ENCODE measurements at places on chromosomes 1 and 21.

GRCh38 chr1:231519166-231519565 lies 9.3 kb upstream of the TSNAX start:
- no peak for DNase-seq
- no peak overlapping the region for H3K4me3 ChIP-seq
- no peaks in the 10 kb centered on the region for H3K27me3 ChIP-seq
- no peaks in the 10 kb centered on the region for H3K36me3 ChIP-seq

GRCh38 chr1:32791881-32792280 lies 25.3 kb downstream of the YARS1 start:
- no peak for DNase-seq
- H3K4me3 ChIP-seq, result no peak overlapping the region
- H3K36me3 ChIP-seq, result peaks cover 8% of the 10 kb centered on the region
- H3K27ac ChIP-seq, result no peak overlapping the region
- no peaks in the 10 kb centered on the region for H3K4me1 ChIP-seq
- no peaks in the 10 kb centered on the region for H3K27me3 ChIP-seq

DNA sequence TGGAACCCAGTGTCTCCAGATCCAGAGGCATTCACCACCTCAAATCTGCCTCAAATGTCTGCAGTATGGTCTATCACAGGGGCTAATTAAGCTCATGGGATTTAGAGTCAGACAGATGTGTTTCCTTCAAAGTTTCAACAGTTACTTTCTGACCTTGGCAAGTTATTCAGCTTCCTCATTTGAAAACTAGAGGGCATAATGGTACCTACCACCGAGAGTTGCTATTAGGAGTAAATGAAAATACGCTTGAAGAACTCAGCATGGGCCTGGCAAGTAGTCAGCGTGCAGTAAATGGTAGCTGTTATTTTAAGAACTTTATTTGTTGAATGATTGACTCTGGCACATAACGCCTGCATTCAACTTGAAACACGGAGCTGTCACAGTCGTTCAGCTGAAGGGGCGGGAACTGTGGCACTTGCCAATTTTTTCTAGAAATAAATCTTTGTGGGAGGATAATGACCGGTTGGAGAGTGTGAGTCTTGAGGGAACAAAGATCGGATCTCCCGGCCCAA lies 1.2 kb upstream of the CAP1 start:
- peak overlapping the region; percentile 78 for H3K27ac ChIP-seq
- H3K4me1 ChIP-seq, result peaks cover 6% of the 10 kb centered on the region
- DNase-seq, result no peak
- no peaks in the 10 kb centered on the region for H3K27me3 ChIP-seq
- H3K4me3 ChIP-seq, result peak overlapping the region; percentile 82

GRCh38 chr1:246043556-246043955 lies 463.5 kb downstream of the SMYD3 start:
- H3K4me1 ChIP-seq, result peaks cover 3% of the 10 kb centered on the region
- H3K27me3 ChIP-seq, result no peaks in the 10 kb centered on the region
- no peaks in the 10 kb centered on the region for H3K36me3 ChIP-seq

DNA sequence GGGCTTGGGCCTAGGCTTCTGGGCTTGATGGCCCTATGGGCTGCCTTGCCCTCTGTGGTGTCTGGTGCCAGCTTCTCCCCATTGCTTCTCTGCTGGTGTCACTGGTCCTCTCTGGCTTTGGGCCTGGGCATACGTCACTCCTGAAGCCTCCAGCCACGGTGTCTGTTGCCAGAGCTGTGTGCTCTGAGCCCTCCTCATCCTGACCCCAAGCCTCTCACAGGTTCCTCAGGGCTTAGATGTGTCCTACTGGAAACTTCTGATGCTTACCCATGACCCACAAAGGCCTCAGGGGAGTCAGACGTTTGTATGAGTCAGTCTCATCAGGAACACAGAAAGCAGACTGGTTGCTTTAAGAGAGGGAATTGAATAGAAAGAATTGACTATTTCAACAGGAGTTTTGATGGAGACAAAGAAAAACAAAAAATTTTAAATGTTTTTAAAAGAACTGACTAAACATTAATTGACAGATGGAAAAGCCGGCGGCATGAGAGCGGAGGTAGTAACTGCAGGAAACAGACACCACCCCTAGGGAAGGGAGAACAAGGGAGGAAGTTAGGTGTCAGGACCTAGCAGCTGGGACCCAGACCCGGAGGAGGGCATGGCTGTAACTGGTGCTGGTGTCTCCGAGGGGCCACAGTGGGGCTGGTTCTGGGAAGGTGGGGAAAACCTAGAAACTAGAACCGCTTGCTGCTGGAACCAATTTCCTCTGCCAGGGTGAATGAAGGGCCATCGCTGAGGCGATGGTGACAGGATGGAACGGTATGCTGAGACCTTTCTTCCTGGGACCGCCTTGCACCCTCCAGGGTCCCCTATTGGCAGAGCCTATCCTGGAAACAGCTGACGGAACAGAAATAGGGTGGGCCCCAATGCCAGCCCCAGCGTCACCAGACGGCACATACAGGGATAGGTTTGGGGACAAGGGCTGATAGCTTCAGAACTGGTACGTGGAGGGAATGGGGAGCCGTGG lies 40.0 kb upstream of the CITED4 start:
- H3K27me3 ChIP-seq, result no peaks in the 10 kb centered on the region
- no peaks in the 10 kb centered on the region for H3K4me1 ChIP-seq
- DNase-seq, result no peak
- H3K4me3 ChIP-seq, result no peak overlapping the region
- H3K36me3 ChIP-seq, result no peaks in the 10 kb centered on the region

- H3K36me3 ChIP-seq, result no peaks in the 10 kb centered on the region
- peaks cover 39% of the 10 kb centered on the region for H3K4me1 ChIP-seq
- no peak overlapping the region for H3K27ac ChIP-seq
- H3K27me3 ChIP-seq, result no peaks in the 10 kb centered on the region
- H3K4me3 ChIP-seq, result no peak overlapping the region
Measured at GRCh38 chr1:61285371-61285885, 203.1 kb downstream of the NFIA start.

DNA sequence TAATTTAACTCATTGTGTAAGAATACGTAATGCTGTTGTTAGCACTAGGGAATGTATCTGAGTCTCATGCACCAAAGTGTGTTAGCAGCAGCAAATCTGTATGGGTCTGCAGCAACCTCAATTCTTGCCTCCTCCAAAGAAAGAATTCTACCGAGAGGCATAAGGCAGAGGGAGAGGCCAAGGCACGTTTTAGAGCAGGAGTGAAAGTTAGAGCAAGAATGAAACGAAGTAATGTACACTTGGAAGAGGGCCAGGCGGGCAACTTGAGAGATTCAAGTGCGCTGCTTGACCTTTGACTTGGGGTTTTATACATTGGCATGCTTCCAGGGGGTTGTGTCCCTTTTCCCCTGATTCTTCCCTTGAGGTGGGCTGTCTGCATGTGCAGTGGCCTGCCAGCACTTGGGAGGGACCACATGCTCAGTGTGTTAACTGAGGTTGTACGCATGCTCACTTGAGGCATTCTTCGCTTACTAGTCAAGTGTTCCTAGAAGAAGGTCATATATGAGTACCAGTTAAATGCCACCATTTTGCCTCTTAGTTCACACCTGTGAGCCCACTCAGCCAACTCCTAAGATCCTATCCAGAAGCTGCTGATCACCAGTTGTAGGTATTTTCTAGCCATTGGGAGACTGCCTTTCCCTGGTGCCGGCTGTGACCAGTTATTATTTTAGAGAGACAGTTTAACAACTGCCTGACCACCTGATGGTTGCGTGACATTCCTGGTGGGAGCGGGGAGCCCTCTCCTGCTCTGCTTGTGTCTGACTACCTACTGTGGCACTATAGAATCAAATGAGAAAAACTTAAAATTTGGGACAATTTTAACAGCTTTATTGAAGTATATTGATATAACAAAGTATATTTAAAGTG lies 2.7 kb upstream of the CNN3 start:
- DNase-seq, result no peak
- no peak overlapping the region for H3K27ac ChIP-seq
- no peaks in the 10 kb centered on the region for H3K27me3 ChIP-seq
- H3K4me3 ChIP-seq, result peak overlapping the region; percentile 100
- H3K36me3 ChIP-seq, result no peaks in the 10 kb centered on the region
- peaks cover 27% of the 10 kb centered on the region for H3K4me1 ChIP-seq

DNA sequence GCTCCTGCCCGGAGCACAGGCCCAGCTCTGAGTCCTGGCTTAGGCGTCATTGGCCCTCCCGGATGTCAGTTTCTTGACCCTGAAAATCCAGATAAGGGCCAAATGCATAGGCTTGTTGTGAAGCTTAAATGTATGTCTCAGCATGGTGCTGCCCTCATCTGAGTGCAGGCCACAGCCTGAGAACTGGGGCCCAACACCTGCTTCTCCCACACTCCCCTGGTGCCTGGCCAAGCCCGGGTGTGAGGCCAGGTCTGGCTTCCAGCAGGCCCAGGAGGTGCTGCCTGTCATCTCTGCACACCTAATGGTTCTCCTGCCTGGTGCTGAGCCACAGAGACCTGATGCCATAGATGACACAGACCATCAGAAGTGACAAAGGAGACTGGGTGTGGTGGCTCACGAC lies 14.0 kb downstream of the MX2 start:
- H3K27me3 ChIP-seq, result no peaks in the 10 kb centered on the region
- no peaks in the 10 kb centered on the region for H3K36me3 ChIP-seq
- no peak for DNase-seq
- H3K4me1 ChIP-seq, result no peaks in the 10 kb centered on the region
- H3K4me3 ChIP-seq, result no peak overlapping the region
- H3K27ac ChIP-seq, result no peak overlapping the region

DNA sequence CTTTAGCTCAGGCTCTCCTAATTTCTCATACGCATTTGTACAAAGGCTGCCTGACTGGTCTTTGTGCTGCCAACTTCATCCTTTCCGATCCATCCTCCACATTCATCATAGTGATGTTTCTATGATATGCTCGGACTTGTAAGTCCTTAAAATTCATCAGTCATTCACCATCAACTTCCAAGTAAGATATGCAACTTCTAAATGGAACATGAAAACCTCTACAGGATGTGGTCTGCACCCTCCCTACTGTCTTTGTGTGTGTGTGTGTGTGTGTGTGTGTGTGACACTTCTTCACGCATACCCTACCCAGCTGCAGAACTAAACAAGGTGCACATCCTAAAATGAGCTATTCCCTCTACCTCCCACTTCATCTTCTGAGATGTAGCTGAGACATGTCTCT lies 397.9 kb upstream of the NR5A2 start:
- no peak overlapping the region for H3K4me3 ChIP-seq
- no peak overlapping the region for H3K27ac ChIP-seq
- H3K4me1 ChIP-seq, result no peaks in the 10 kb centered on the region
- DNase-seq, result no peak
- H3K36me3 ChIP-seq, result no peaks in the 10 kb centered on the region

DNA sequence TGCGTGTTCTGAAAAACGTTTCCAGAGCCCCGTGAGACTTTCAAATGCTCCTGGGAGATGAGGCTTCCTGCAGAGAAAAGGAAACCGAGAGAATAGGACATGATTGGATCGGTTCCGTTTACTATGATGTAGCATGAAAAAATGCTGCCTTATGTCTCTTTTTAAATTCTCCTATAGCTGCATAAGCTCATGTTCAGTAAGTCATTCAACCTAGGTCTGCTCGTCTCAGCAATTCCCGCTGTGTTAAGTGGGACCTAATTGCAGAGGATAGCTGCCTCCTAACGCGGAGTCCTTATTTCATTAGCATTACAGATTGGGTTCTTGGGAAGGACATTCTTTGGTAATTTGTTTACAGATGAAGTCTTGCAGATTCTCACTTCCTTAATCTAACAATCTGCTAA lies 165.3 kb downstream of the GALNT2 start:
- H3K36me3 ChIP-seq, result no peaks in the 10 kb centered on the region
- no peaks in the 10 kb centered on the region for H3K27me3 ChIP-seq
- no peak overlapping the region for H3K27ac ChIP-seq
- no peaks in the 10 kb centered on the region for H3K4me1 ChIP-seq
- no peak overlapping the region for H3K4me3 ChIP-seq
- DNase-seq, result no peak

GRCh38 chr1:182686446-182686845 lies 2.1 kb upstream of the RGS8 start:
- no peak overlapping the region for H3K4me3 ChIP-seq
- no peaks in the 10 kb centered on the region for H3K36me3 ChIP-seq
- no peak for DNase-seq

DNA sequence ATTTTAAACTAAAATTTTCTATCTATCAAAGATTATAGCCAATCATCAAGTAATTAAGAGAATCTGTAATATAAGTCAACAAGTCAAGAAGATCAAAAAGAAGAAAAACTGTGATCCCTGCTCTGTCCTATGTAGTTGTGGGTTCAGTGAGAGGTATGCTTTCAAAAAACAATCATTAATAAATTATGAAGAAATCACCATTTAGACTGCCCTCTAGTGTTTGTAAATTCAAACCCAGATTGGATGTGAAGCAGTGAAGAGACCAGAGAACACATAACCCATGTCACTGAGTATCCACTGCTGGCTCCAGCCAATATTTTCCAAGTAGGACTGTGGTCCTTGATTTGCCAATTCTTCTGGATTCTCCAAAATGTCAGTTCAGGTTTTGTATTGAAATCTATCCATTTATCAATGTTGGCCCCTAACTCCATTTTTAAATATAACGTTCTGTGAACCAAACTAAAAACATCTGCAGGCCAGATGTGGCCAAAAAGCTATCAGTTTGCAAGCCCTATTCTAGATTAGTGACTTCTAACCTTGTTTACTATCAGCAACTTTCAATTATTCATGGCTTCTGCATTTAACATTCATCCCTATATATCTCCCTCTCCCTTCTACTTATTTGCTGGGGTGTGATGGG lies 467.5 kb upstream of the CXADR start:
- no peaks in the 10 kb centered on the region for H3K36me3 ChIP-seq
- H3K27me3 ChIP-seq, result no peaks in the 10 kb centered on the region
- H3K27ac ChIP-seq, result no peak overlapping the region

DNA sequence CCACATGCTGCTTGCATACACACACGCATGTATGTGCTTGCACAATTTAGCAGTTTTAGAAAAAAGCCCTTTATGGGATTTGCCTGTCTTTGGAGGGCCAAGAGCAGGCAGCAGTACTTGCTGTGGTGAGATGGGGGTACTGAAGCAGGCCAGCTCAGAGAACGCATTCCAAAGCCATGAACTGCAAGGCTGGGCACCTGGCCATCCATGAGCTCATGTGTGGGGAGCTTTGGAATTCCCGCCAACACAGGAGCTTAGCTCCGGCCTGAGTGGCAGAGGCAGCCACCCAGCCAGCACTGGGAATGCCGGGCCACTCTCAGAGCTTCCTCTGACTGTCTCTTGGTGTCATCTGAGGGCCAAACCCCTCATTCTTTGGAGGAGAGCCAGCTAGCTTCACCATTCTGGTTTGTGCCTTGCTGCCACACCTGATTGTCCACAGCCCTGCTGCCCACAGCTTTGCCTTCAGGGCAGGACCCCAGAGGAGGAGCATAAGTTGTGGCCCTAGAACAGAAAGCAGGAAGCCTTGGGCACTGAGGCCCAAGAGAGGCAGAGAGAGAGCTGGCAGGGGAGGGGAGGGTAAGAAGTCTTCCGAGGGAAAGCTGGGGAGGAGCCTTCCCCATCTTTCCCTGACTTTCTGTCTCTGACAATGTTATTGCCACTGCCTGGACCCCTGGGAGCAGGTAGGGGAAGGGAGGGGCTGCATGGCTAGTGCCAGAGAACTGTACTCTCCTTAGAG lies 92.1 kb upstream of the POU3F1 start:
- no peaks in the 10 kb centered on the region for H3K36me3 ChIP-seq
- DNase-seq, result peak; percentile 48
- H3K27ac ChIP-seq, result no peak overlapping the region
- no peaks in the 10 kb centered on the region for H3K27me3 ChIP-seq
- H3K4me3 ChIP-seq, result no peak overlapping the region
